ENCODE measurements at places on chromosomes 1 and 21.
A peak's percentile ranks its signal among the peaks of the same experiment; 100 is the strongest.

GRCh38 chr1:11519629-11520031 lies 40.7 kb downstream of the DISP3 start:
- no peak for DNase-seq

- no peak for DNase-seq
These were observed 344.0 kb upstream of the USP24 start for GRCh38 chr1:55559161-55559611.

GRCh38 chr1:109991400-109991925 lies 6.9 kb downstream of the AHCYL1 start:
- DNase-seq = no peak

- no peak for DNase-seq
These were observed 21.0 kb downstream of the SPRTN start for GRCh38 chr1:231359113-231359512.

DNA sequence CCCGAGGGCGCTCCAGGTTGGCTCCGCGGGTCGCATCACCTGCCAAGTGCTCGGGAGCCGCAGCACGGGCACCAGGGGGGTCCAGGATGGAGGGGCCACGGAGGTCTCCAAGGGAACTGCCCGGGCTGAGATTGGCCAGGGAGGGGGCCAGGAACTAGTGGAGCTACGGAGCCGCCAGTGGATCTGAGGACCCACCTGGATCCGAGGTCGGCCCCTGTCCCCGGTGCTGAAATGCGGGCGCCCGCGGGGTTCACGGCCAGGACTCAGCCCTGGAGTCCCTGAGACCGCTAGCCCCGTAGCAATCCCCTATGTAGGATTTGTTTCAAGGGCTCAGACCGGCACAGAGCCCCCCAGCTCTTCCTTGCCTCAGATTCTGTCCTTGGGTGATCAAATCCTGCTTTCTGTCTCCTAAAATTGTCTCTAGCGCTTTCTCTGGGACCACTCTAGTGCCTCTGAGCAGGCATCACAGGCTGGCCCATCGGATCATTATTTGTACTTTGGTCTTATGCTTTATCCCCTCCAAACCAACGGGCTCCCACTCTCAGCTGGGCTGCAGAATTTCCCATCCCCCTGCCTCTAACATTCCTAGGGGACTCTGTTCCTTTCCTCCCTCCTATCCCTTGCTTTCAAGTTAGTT lies 27.3 kb downstream of the KIAA2013 start:
- DNase-seq = no peak

GRCh38 chr1:213423041-213423440 lies 372.0 kb downstream of the RPS6KC1 start:
- DNase-seq = no peak

DNA sequence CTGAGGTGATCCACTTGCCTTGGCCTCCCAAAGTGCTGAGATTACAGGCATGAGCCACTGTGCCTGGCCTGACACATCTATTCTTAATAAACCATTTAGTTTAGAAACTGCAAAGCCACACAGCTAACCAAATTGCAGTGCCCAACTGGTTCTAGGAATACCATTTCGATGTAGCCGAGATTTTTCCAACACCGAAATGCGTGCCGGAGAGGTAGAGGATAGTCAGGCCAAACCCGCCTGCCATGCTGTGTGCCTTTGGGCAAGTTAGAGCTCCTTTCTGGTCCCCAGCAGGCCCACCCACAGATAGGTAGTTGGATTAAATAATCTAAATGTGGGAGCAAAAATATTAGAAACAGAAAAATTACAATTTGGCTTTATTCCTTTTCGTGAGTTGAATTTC lies 254.4 kb downstream of the FOXD2 start:
- no peak for DNase-seq

DNA sequence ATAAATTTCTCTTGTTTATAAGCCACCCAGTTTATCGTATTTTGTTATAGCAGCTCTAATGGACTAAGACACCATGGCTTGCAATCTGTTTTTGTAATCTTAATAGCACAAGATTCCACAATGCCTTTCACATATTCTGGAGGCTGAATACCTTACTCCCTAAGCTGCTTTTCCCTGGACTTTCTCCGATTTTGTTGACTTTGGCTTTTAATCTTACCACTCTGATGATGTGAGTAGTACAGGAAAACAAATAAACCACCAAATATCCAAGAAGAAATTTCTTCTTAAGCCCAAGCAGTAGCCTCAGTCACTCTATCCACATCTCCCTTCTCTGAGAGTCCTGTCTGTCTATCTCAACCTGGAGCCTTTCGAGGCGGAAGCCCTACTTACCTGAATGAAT lies 838.6 kb downstream of the LTN1 start:
- DNase-seq = no peak

- DNase-seq = no peak
These were observed 335.8 kb upstream of the KAZN start for GRCh38 chr1:14262637-14263036.

GRCh38 chr1:3444736-3445135 lies 9.7 kb upstream of the ARHGEF16 start:
- DNase-seq = no peak

DNA sequence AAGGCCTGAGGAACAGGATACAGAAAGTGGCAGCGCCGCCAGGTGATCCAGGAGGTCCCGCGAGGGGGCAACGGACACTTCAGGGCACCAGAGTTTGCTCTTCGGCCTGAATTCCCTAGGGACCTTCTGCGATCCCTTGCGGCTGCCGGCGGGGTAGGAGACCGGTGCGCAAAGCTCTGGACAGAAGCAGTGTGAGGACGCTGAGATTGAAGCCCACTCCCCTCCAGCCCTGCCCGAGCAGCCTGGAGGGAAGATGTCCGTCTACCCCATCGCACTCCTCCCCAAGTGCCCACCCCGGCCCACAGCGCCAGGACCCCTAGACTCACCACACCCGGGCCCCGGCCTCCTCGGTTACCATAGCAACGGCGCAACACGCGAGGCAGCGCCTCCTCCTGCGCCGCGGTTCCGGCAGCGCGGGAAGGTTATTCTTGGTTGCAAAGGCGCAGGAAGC lies at the start of gene ANKRD45:
TSS of gene ANKRD45 (minus strand) at position 361 of the 451 bp plus-strand sequence. CDS start 10,433 bp downstream, outside the sequence.
- DNase-seq = peak; percentile 4

DNA sequence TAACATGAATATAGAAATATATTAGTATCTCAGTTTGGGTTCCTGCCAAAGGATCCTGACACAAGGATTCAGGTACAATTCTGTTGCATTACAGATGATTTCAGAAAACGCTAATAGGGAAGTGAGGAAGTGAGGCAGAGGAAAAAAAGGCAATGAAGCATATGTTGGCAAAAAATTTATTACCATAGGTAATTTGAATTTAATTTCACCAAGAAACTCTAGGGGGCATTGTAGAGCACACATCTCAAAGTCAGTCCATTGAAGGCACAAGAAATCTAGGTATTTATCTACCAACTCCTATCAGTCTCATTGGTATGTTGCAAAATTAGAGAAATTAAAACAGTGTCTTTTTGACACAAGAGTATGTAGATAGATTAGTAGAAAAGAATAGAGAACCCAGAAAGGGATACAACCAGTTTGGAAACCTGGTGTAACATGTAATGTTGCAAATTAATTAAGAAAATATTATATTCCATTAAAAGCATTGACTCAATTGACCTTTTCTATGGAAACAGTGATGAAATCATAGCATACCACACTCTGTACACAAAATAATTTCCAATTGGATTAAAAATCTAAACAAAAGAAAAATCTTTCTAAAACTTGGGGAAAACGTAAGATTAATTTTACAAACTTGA lies 104.9 kb upstream of the SNX7 start:
- no peak for DNase-seq

- DNase-seq = no peak
These were observed 106.9 kb upstream of the LYPLAL1 start for GRCh38 chr1:219066631-219067349.

DNA sequence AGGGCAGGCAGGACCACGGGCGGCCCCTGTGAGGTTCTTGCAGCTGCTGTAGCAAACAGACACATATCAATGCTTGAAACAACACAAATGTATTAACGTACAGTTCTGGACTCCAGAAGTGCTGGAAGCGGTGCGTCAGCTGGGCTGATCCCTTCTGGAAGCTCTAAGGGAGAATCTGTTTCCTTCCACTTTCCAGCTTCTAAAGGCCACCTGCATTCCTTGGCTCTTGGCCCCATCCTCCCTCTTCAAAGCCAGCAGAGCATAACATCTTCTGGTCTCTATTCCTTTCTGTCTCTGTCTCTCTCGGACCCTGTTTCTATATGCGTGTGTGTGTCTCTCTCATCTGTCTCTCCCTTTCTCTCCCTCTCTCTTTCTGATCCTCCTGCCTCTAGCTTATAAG lies 102.3 kb downstream of the SPSB1 start:
- no peak for DNase-seq

DNA sequence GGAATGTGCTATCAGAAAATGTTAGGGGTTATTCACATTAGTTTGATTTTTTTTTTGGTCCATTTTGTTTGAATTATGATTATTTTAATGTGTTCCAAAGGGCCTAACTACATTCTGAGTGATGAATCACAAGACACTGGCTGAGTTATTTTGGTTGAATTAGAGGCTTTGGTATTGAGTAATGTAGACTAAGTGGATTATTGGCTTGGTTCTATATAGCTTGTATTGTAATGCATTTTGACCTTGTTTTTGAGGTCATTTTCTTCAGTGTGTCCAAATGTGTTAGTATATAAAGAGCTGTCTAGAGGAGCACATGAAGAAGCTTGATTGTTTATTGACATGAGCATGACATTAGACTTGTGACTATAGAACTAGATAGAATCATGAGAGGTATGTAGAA lies 3.4 kb downstream of the ZNF326 start:
- no peak for DNase-seq

GRCh38 chr21:17388226-17388625 lies 124.6 kb upstream of the CXADR start:
- DNase-seq = no peak

GRCh38 chr1:90707363-90707710 lies 9.8 kb downstream of the BARHL2 start:
- no peak for DNase-seq

DNA sequence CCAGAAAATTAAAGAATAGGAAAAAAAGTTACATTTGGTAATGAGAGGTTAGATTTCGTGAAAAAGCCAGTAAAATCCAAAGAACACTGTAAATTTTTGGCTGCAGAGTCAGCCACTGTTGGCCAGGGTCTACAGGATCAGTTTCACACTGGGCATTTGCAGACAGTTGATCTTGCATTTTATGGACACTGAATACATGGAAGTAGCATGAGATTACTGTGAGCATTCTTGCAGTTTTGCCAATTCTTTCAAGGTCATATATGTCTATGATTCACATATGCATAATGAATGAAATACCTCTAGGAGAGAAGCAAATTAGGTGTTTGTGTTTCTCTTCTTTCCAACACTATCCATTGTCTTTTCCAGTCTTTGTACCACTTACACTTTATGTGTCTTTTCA lies 200.8 kb upstream of the DPYD start:
- no peak for DNase-seq

DNA sequence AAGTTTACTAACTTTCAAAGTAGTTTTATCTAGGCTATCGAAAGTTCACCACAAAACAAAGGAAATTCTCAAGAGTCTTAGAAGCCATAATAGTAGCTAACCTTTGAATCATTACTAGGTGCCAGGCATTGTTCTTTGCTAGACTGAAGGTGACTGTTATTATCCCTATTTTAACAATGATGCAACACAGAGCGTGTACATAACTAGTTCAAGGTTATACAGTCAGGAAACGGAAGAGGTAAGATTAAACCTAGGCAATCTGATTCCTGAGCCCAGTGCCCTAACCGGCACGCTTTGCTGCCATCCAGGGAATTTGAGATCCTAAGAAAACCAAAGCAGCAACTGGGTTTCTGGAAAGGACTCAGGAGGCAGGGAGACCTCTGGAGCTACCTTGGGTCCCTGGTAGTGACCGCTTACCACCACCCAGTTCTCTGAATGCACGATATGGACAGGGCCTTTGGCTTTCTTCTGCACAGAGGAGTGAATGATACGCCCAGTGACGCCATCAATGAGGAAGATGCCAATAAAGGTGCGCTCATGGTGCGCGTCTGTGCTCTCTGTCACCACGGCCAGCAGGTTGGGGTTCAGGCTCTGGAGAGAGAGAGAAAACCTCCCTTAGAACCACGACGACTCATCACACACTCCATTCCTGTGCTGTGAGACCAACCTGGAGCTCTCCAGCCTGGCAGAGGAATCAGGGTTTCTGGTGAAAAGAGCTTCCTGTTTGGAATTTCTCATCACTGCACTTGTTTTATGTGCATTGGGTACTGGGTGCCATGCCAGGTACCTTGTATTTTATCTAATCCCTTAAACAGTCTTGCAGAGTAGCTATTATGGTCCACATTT lies 13.1 kb upstream of the UBR4 start:
- no peak for DNase-seq

GRCh38 chr1:39081271-39082009 lies 55.3 kb downstream of the NDUFS5 start:
- no peak for DNase-seq

GRCh38 chr1:53495633-53496345 lies 36.6 kb downstream of the DMRTB1 start:
- DNase-seq = no peak

DNA sequence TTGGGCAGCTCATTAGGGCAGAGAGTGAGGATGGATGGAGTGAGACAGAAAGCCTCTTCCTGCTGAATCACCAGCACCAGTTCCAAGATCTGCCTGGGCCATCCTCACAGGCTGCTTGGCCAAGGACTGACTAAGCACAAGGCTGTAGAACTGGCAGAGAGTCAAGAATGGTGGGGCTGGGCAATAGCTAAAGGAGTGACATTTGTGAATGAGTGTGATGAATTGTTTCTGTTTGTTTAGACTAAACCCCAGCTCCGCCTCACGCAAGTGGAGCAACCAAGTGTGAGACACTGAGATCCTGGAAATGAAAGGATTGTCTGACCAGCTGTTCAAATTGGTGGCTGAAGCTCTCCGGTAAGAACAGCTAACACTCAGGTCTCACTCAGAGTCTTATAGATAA lies 38.6 kb downstream of the BRINP2 start:
- DNase-seq = no peak

DNA sequence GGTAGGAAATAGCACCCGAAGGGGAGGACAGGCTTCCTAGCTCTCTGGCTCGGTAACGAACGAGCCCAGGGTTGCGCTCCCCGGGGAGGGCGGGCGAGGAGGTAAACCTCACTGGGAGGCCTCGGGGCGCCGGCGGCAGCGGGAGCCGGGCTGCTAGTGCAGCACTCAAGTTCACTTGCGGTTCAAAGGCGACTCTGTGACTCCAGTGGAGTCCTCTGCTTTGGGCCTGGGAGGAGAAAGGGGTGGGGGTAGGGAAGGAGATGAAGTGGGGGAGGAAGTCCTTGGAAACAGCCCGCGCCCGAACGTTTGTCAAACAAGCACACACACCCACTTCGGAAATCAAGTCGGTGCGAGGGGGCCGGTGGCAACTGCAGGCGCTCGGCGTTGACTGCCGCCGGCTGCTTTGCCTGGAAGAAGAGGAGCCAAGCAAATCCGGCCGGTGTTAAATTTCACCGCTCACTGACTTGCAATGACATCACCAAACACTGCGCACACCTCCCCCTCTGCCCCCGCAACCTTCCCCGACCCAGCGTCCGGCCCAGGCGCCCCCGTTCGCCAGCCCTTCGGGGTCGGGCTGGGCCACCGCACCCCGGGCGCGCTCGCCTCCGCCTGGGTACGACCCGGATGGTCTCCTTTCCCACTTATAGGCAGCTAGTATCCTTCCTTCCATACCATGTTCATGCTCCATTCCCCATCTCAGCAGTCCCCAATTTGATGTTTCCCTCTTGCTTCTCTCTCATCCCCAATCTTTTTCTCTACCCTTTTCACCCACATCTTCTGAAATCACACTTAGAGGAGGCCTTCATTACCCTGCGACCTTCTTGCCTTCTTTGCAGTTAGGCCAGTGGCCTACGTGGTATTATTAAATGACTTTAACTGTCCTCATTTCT lies at the start of gene COL24A1:
TSS of gene COL24A1 (minus strand) at position 207 of the 890 bp plus-strand sequence. CDS start 376 bp downstream, outside the sequence.
- no peak for DNase-seq

- DNase-seq = no peak
These were observed 54.4 kb downstream of the MPZL1 start for GRCh38 chr1:167776151-167776550.

GRCh38 chr1:197149340-197149739 lies 2.9 kb upstream of the ASPM start:
- no peak for DNase-seq

Measured in activated CD4-positive, alpha-beta T cell treated with anti-CD3 and anti-CD28 coated beads, Interleukin-2, amount 50 U/mL, for 48 hours (primary cell).